ENCODE measurements at places on chromosomes 13 and 19. TPM values are rescaled to one million over a fixed set of nuclear protein-coding genes. Genes with fewer than 3 reads are reported as not detected.

TNNI3 gene
- total RNA-seq = not detected

GRCh38 chr19:44582581-44583265, 30.6 kb upstream of the IGSF23 start:
- DNase-seq = no peak

DNA sequence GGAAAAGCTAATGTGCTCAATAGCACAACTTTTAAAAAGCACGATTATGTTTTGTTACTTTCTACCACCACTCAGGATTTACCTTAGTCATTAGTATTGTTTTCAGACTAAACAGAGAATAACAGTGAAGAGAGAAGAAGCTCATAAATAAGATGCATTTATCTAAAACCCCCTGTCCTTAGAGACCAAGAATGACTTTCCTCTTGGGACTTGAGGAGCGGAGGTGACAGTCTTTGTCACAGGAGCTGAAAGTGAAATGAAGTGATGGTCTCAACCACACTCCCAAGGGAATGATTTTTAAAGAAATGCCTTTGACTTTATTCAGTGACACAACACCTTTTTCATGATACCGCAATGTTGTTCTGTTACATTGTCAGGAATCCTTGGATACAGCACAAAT, 190.6 kb upstream of the NBEA start:
- DNase-seq = no peak

LYL1 gene
- total RNA-seq = 20.2 TPM

PSPN gene
- total RNA-seq = 2.1 TPM

GAPDHS gene
- not detected for total RNA-seq

DNA sequence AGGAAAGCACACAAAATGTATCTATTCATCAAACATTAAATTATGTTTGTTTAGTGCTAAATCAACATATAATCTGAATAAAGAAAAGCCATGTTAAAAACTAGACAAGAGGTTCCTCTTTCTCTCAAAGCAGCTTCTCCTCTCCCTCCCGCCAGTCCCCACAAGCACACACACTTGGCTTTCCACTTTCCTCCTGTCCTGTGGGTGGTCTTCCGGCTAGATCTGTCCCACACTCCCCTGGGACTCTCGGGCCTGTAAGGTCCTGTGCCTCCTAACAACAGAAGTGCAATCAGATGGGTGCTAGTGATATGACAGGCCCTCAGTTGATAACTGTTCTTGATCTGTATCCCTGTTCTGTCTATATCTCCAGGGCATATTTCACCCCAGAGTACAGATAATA, 45.6 kb upstream of the RAP2A start:
- DNase-seq = no peak

GRCh38 chr19:18388100-18388959, 2.4 kb downstream of the GDF15 start:
- DNase-seq = peak; percentile 89

DNA sequence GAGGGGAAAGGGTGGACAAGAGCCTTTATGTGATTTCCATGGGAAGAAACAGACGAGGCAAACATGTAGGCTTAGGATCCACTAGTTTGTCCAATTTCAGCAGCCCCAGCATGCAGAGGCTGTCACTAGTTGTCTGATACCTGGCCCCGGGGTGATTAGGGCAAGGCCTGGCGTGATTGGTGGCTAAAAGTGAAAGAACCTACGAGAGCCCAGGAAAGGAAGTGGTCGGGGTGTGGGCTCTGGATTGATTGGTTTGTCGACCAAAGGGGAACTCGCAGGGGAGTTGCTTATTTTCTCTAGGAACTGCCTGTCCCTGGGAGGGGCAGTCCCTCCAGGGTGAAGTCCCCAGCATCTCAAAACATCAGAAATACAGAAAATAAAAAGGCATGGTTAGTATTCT, 64.2 kb upstream of the UQCRFS1 start:
- DNase-seq = peak; percentile 25

- DNase-seq = no peak
Observed at GRCh38 chr13:66410314-66410713, 819.8 kb downstream of the PCDH9 start.

- DNase-seq = no peak
Observed at GRCh38 chr13:39102981-39103490, 64.8 kb downstream of the NHLRC3 start.

Measured in sciatic nerve (tissue), 2 donors.